ENCODE measurements at places on chromosomes 5 and 9.

GRCh38 chr9:119968836-119969707 is 599.8 kb upstream of the BRINP1 start:
- peak; percentile 68 for DNase-seq

GRCh38 chr5:32909207-32909606 is 198.1 kb downstream of the NPR3 start:
- peak; percentile 85 for DNase-seq

DNA sequence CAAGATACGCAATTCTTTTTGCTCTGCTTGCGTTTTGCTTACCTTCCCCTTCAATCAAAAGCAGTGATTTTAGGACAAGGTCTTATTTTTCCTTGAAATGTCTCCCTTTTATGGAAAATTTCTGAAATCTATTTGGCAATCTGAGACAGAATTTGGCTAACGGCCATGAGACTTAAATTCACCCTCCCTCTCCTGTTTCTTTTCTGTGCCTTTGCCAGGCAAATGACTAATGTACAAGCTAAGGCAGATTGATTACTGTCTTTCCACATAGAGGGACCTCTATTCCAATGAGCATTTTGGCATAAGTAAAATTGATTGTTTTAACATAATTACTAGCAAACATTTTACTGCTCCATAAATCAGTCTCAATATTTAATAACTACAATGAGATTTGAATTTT is 31.7 kb downstream of the FAM81B start:
- DNase-seq, result no peak

DNA sequence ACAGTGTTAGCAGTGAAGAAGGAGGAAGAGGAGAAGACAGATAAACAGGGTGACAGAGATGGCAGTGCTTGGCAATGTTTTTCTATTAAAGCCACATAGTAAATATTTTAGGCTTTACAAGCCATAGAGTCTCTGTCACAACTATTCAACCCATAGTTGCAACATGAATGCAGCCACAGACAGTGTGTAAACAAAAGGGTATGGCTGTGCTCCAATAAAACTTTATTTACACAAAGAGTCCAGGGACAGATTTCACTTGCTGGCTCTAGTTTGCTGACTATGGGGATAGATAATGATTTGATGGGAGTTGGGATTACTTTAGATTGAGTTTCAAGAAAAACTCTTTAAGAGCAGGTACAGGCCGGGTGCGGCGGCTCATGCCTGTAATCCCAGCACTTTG is 224.8 kb upstream of the SEMA6A start:
- no peak for DNase-seq

DNA sequence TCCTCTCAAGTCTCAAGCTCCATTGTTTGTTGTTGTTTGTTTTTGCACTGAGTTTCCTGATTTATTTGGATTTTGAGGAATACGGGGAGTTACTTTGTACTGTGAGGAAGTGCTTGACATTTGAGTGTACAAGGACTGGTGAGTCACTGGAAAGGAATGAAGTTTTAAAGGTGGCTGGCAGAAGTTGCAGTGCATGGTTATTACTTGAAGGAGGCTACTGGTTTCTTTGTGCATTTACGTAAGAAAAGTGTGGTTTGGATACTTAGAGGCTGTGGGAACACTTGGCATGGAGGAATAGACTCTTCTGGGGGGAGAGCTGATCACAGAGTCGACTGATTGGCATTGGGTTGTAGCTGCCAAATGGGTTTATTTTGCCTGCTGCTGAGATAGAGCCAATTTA is 919.0 kb downstream of the TAF11L14 start:
- DNase-seq, result no peak

DNA sequence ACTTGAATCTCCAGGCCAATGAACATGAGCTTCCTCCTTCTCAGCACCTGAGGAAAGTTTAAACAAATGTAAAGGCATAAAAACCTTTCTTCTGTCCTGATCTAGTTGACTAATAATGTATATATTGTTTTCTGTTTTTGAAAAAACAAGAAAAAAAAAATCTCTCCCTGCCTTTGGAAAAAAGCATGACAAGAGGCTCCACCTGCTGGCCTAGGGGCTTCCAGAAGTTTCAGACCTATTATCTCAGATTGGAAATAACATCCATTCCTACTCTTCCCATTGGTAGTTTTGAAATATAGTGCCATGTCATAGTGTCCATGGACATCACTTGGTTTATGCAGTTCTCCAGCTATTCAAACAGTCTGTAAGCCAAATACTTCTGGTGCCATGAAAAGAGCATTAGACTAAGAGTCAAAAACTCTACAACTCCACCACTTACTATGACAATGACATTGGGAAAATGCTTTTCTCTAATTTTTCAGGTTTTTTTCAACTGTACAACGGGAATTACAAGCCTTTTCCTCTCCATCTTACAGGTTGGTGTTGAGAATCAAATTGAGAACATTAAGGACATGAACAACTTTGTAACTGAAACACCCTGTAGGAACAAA is 409.6 kb upstream of the MPDZ start:
- DNase-seq, result no peak

GRCh38 chr5:6827526-6828219 is 114.4 kb downstream of the TENT4A start:
- no peak for DNase-seq

DNA sequence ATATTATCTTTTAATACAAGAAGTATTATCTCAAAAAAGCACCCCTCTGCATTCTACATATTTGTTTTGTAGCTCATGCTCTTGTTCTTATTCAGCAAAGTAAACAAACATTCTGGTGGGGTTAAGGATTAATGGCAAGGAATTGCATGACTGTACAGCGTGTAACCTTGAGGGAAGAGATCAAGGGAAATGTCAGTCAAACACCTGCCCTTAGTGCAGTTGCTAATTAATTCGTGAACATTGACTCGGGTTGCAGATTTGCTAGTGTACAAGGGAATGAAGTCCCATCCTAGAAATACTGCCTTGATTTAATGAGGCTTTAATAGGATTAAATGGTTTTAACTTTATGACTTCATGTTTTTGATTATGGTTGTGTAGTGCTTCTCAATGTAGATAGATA is 1758.1 kb downstream of the MAT2B start:
- DNase-seq, result no peak

DNA sequence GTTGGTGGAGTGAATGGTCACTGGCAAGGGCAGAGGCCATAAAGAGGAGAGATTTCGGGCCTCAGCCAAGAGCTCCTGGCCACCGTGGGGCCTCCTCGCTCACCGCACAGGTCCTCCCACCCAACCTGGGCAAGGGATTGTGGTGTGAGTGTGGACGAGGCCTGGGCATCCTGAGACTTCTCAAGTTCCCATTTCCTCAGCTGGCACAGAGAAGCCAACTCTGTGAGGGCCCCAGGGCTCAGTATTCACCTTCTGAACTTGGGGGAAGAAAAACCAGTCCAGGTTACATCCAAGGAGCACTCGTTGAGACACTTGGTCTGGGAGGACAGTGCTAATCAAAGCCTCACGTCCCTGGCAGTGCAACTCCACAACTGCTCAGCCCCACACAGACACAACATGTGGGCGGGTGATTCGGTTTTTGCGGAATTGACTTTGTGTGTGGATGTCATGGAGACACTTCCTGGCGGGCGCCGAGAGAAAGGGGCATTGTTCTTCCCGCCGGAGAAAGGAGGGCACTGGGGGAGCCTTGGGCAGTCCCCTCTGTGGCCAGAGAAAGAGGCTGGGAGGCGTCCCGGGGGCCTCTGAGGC is 28.5 kb upstream of the NKD2 start:
- DNase-seq, result no peak

GRCh38 chr9:129731477-129732085 is 21.3 kb downstream of the PTGES start:
- no peak for DNase-seq

- DNase-seq, result no peak
Observed at GRCh38 chr9:23945897-23946296, 119.9 kb upstream of the ELAVL2 start.

DNA sequence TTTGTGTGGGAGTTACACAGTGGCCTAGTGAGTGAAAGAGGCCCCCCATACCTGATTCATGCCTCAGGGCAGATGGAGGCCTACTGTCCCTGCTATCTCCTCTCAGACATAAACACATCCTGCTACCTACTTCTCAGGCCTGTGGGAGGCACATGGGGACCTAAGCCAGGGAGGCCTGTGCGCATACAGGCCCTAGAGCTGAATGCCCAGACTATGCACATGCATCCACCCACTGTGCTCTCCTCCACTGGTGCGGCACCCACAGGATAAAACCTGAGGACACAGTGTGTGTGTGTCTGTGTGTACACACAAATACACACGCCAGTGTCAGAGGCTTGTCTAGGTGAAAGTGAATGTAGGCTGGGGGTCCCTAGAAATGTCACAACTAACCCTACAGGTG is 1.4 kb downstream of the PAX5 start:
- DNase-seq, result no peak

- no peak for DNase-seq
Observed at GRCh38 chr5:2276101-2276500, 393.4 kb upstream of the IRX4 start.

- DNase-seq, result no peak
Observed at GRCh38 chr5:104937598-104937997, 1375.0 kb upstream of the NUDT12 start.

DNA sequence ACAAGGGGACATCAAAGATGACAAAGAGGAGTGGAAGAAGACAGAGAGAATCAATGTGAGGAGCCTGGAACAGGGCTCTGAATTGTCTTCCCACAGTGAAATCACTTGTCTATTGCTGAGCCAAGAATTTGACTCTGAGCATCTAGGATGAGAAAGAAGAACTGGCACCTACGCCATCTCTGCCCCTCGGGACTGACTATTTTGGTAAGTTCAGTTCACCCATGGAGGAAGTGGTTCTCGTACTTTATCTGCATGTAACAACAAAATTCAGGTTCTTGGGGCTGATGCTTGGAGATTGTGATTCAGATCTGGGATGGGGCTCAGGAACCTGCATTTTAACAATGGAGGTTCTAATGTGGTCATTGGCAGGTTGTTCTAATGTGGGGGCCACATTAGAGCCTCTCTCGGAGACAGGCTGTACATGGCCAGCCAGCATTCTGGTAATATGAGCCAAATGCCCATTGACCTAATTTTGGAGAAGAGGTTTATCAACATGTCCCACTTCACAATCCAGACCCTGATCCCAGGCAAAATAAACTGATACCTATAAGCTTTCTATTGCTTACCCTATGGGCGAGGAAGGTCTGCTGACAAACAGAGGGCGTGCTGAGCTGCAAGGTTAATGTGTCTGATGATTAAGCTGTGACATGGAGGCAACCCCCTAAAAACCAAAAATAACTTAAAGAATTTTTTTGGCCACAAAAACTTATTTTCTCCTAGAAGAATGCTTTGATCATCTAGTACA is 2.7 kb upstream of the IL12B start:
- DNase-seq, result no peak

- DNase-seq, result peak; percentile 99
Observed at GRCh38 chr5:150469718-150470469, 20.4 kb upstream of the RPS14 start.

Measured in NCI-H226 (cell line).